CD8-positive, alpha-beta memory T cell (primary cell): ENCODE measurements at places on chromosomes 2 and 18. TPM values are rescaled to one million over a fixed set of nuclear protein-coding genes. Genes with fewer than 3 reads are reported as not detected.

- no peaks in the 10 kb centered on the region for H3K4me1 ChIP-seq
- H3K27ac ChIP-seq, result no peak overlapping the region
- peaks cover 8% of the 10 kb centered on the region for H3K36me3 ChIP-seq
- H3K27me3 ChIP-seq, result no peaks in the 10 kb centered on the region
- no peak overlapping the region for H3K4me3 ChIP-seq
- DNase-seq, result no peak
Measured at GRCh38 chr2:218722419-218722818, 11.8 kb downstream of the TTLL4 start.

- no peaks in the 10 kb centered on the region for H3K27me3 ChIP-seq
- DNase-seq, result no peak
- no peaks in the 10 kb centered on the region for H3K36me3 ChIP-seq
- H3K4me1 ChIP-seq, result no peaks in the 10 kb centered on the region
Measured at GRCh38 chr2:193518041-193518817, 1323.5 kb upstream of the TMEFF2 start.

The PTPN18 gene
- total RNA-seq, result 55.1 TPM

The TMEM178A gene
- total RNA-seq, result not detected
